ENCODE measurements at places on chromosomes 3 and 15.
A peak's percentile ranks its signal among the peaks of the same experiment; 100 is the strongest.

DNA sequence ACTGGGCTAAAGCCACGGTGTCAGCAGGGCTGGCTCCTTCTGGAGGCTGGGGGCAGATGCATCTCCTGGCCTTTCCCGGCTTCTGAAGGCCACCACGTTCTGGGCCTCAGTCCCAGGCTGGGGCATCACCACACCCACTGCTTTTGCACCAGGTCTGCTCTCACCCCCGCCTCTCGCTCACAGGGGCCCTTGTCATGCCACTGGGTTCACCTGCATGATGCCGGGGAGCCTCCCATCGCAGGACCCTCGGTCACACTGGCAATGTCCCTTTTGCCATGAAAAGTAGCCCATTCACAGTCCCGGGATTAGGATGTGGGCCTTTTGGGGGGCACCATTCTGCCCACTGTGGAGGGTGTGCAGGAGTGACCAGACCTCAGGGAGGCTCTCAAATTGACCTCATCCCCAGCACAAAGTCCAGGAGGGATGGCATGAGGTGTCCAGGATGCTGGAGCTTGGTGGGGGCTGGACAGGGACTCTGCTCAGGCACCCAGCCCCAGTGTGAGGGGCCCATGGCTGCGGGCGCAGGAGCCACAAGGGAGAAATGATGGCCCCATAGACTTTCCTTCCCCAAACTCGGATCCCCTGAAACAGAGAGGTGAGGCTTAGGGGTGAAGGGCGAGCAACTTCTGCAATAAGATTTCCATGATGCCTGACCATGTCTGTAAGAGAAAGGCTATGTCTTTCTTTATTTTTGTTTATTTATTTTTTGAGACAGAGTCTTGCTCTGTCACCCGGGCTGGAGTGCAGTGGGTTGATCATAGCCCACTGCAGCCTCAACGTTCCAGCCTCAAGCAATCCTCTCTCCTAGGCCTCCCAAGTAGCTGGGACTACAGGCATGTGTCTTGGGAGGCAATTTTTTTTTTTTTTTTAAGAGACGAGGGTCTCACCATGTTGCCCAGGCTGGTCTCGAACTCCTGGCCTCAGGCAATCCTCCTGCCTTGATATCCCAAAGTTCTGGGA, 189.1 kb downstream of the GOLGA6L6 start:
- no peak for DNase-seq

GRCh38 chr15:47398132-47398531, 319.2 kb upstream of the SEMA6D start:
- DNase-seq, result no peak

GRCh38 chr3:14907043-14907966, 40.1 kb upstream of the NR2C2 start:
- DNase-seq, result no peak

- DNase-seq, result peak; percentile 74
Measured at GRCh38 chr3:11238060-11238459, 34.1 kb upstream of the ATG7 start.

GRCh38 chr3:41362638-41363559, 163.6 kb downstream of the CTNNB1 start:
- no peak for DNase-seq

DNA sequence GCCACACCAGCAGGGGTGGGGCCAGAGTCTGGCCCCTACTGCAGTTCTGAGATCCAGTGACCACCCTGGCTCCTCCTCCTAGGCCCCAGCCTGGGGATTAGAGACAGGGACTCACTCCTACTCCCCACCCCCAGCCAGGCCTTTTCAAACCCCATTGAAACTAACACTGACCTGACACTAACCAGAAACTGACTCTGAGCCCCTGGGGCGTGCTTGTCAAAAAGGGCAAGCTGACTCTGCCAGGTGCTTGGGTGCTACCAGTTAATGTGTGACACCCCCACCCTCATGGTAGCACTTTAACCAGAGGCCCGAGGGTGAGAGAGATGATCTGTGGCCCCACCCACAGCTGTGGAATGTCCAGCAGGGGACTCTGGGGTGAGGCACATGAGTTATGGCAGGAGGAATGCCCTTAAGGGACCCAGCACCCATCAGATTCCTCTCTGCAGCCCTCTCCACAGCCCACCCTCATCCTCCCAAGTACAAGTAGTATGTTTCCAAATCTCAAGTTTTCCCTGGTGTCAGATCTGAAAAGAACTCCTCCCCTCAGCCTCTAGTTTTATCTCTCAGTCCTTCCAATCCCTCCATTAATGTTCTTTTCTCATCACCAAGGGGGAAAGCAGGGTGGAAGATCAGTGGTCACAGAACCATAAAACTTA, 1.4 kb downstream of the PTH1R start:
- DNase-seq, result no peak

- no peak for DNase-seq
Measured at GRCh38 chr3:65958216-65958615, 80.5 kb downstream of the MAGI1 start.

GRCh38 chr15:64235552-64235951, 72.7 kb upstream of the PPIB start:
- no peak for DNase-seq

DNA sequence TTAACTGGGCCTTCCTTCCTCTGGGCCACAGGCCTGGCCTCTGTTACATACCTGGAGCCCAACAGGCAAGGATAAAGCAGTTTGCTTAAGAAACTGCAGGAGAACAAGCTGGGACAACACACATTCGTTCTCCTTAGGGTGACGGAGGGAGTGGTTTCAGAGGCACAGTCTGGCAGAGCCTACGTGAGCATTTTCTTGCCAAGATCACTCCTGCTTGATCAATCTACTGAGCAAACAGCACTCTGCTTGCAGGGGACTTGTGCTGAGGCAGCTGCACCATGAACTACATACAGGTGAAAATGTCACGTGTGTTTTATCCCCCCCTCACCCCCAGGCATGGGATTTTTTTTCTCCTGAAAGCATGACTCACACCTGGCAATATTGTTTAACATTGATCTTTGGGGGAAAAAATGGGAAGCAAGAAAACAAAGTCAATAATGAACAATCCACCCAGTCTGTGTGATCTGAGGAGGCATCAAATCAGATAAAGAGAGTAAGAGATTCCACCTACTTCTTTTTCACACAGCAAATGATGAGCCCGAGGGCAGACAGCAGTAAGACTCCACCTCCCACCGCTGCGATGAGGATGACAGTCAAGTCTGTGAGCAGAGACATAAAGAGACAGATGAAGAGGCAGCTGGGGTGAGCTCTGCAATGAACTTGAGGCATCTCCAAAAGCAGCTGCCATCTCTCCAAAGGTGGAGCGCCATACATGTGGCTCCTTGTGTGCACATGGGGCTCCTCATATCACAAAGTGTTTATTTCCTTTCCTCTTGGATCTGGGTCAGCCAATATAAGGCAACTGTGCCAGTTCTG, 57.4 kb downstream of the CDCP1 start:
- DNase-seq, result no peak

DNA sequence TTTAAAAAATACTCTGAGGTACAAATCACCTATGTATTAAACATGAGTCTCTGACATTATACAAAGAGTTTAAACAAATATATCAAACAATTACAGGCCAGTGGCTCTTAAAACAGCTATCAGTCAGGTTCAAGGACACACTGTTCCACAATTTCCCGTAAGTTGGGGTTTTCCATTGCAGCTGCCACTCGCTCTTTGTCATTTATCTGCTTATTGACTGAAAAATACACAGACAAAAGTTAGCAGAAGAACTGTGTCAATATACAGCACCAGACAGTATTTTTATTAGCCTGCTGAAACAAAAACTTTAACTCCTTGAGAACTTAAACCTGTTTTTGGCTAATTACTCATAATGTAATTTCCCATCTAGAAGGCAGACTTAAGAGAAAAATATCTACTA, 20.8 kb downstream of the CIAO2A start:
- DNase-seq, result no peak

GRCh38 chr3:64645243-64645642, 42.6 kb downstream of the ADAMTS9 start:
- DNase-seq, result no peak

GRCh38 chr3:169969174-169970095, 2.8 kb downstream of the SEC62 start:
- no peak for DNase-seq

DNA sequence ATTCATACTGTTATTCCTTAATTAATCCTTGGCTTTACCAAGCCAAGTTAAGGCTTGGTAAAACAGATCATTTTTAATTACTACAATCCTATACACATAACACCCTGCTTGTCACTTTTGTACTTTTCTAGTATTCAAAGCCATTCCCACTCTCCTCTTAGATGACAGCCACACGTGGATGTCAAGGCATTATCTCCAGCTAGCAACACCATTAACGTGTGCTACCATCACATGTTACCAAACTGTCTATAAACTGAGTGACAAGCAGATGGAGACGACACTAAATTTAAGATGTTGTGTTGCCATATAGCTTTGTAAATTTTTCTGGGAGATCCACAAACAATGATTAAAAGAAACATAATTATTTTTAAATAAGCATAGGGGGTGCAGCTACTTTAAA, 103.7 kb downstream of the UACA start:
- no peak for DNase-seq

GRCh38 chr3:14472471-14473351, 67.4 kb downstream of the GRIP2 start:
- DNase-seq, result peak; percentile 82

DNA sequence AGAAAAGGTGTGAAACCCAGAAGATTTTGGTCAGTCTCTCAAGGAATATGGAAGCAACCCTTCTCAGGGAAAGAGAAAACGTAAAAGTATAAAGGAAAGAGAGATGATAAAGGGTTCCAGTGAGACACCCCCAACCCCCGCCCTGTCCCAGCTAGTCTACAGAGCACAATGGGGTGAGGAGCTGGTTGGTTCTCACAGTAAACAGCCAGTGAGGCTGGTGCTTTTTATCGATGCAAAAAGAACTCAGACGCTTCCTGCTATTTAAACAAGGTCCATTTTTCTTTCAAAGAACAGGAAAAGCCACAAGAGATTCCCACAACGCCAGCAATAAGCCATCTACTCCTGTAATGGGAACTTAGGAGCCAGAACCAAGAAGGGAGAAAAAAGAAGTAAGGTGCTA, 65.9 kb downstream of the CHAC1 start:
- no peak for DNase-seq

DNA sequence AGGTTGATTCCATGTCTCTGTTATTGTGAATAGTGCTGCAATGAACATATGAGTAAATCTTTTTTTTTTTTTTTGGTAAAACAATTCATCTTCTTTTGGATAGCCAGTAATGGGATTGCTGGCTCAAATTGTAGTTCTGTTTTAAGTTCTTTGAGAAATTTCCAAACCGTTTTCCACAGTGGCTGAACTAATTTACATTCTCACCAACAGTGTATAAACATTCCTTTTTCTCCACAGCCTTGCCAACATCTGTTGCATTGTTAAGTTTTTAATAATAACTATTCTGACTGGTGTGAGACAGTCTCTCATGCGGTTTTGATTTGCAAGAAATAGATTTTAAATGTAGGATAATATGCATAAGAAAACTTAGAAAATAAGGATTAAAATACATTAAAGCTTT, 279.0 kb upstream of the EPHA3 start:
- DNase-seq, result peak; percentile 86

DNA sequence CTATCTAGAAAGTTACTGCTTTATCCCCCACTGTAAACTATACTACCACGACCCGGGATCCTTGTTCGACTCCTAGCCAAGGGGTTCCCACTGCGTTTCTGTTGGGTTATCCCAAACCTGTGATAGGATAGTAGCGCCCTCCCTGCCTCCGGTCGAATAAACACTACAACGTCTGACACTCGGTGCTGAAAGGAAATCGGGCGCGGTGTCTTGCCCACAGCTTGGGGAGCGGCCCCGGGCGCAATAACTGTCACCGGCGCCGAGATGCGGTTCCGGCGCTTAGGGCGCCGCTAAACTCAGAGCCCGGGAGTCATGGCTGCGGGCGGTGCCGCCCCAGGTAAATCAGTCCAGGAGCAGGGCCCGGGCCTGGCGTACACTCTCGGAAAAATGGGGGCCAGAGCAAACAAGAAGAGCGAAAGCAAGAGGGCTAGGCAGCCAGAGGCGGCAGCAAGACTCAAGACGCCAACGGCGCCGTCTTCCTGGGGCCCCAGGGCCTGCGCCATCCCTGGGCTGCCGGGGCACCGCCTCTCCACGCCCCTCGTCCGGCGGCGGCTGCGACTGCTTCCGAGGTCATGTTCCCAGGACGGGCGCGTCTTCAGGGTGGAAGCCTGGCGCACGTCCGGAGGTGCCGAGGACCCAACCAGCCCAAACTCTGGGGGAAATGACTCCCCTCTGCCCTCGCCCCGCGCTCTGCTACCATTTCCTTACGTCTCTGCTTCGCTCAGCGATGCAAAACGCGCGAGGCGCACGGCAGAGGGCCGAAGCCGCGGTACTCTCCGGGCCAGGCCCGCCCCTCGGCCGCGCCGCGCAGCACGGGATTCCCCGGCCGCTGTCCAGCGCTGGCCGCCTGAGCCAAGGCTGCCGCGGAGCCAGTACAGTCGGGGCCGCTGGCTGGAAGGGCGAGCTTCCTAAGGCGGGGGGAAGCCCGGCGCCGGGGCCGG, at the start of gene DUT:
Gene DUT, plus strand, starts transcription at position 575 of the 941 bp plus-strand sequence. Its CDS starts 87 bp downstream, at position 662.
- peak; percentile 32 for DNase-seq

DNA sequence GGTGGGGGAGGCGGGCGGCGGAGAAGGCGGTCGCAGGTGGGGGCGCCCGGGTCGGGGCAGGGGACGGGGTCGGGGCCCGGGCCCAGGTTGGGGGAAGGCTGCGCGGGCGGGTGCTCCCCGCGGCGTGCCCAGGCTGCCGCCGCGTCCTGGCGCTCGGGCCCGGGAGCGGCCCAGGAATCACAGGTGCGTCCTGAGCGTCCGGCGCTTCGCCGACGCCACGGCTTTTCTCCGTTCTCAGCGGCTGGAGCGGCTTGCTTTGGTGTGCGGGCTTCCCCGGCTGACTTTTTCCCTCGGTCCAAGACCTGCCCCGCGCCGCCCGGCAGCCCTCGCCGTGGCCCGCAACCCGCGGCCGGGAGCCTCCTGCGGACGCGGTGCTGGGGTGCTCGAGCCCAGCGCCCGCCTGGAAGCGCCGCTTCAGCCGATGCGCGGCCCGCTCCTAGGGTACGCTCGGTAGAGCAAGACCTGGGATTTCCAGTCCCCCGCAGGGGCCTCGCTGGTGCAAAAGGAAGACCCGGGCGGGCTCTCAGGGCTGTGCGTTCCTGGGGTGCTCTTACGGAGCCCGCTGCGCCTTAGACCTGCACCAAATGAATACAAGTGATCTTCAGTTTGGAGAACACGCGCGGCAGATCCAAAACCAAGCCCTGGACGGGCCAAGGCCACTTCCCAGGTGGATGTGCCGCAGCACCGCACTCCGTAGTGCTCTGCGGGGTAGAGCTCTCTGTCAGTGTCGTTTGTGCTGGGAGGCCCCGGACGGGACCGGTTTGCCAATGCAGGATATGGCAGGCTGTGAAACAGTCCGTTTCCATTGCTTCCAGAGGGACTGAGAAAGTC, 639 bp downstream of the NIPA1 start:
- no peak for DNase-seq

- no peak for DNase-seq
Measured at GRCh38 chr3:40924559-40925141, 274.7 kb upstream of the CTNNB1 start.

GRCh38 chr3:110456001-110456400, 615.6 kb upstream of the NECTIN3 start:
- DNase-seq, result no peak

GRCh38 chr3:144900366-144900765, 928.7 kb downstream of the DIPK2A start:
- no peak for DNase-seq

- no peak for DNase-seq
Measured at GRCh38 chr15:49441816-49442215, 18.8 kb downstream of the FGF7 start.

GRCh38 chr3:184031187-184031792, at the start of gene HTR3D:
HTR3D (plus strand) TSS chr3:184031742; CDS start chr3:184031742, 0 bp downstream.
- no peak for DNase-seq

- DNase-seq, result no peak
Measured at GRCh38 chr3:71048948-71049347, 534.6 kb downstream of the FOXP1 start.
